ENCODE measurements at places on chromosomes 13 and 19.

- DNase-seq = no peak
These were observed 77.4 kb upstream of the NBEA start for GRCh38 chr13:34864671-34865070.

DNA sequence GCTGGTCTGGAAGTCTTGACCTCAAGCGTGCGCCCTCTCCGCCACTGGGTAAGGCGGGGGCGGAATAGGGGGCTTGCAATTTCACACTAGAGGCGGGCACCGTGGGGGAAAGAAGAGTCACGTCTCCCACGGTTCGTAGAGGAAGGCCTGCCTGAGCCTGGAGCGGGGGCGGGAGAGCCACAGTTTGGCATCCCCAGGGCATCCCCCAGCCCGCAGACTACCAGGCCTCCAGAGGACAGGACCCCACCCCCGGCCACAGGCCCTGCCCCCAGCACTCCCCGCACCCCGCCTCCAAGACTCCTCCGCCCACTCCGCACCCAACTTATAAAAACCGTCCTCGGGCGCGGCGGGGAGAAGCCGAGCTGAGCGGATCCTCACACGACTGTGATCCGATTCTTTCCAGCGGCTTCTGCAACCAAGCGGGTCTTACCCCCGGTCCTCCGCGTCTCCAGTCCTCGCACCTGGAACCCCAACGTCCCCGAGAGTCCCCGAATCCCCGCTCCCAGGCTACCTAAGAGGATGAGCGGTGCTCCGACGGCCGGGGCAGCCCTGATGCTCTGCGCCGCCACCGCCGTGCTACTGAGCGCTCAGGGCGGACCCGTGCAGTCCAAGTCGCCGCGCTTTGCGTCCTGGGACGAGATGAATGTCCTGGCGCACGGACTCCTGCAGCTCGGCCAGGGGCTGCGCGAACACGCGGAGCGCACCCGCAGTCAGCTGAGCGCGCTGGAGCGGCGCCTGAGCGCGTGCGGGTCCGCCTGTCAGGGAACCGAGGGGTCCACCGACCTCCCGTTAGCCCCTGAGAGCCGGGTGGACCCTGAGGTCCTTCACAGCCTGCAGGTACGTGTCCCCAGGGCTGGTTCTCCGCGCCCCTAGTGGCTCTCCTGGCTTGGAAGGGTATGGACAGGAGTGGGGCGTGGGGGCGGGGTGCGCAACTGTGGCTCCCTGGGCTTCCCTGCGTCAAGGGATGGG is at the start of gene ANGPTL4:
TSS of gene ANGPTL4 (plus strand) at position 353 of the 969 bp plus-strand sequence. CDS start at position 520, 167 bp downstream.
- peak; percentile 50 for DNase-seq

GRCh38 chr13:92315265-92315664 is 911.3 kb upstream of the GPC6 start:
- DNase-seq = no peak

DNA sequence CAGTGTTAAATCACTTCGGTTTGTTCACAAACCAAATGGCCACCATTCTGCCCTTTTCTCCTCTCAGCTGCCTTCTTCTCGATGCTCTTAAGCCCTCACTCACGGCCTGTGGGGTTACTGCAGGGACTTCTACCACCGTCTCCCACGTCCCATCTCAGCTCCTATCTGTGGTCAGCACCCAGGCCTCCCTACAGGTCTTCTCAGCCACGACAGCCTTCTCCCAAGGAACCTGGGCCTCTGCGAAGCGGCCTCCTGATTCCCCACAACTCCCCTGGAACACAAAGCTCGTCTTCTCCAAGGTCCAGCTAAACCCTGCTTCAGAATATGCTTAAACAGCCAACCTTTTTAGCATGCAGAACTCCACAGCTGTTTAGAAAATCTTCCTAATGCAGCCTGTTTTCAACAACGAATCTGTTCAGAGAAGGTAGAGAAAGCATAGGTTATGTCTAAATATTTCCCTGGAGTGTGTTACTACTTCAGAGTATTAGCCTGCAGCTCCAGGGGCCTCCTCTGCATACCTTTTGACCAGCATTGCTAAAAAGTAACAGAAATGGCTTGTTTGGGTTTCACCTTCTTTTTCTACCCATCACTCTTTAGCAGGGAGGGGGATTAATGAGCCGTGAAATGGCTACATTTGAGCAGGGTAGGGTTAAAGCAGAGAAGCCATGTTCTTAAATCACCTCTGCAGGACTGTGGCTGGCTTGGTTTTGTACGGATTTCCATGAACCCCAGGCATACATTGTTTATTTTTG is 104.0 kb downstream of the COL4A2 start:
- no peak for DNase-seq

- DNase-seq = no peak
These were observed 82.2 kb downstream of the MIPEP start for GRCh38 chr13:23806874-23807526.

- DNase-seq = no peak
These were observed 1.4 kb upstream of the ERFL start for GRCh38 chr19:41929536-41930071.

DNA sequence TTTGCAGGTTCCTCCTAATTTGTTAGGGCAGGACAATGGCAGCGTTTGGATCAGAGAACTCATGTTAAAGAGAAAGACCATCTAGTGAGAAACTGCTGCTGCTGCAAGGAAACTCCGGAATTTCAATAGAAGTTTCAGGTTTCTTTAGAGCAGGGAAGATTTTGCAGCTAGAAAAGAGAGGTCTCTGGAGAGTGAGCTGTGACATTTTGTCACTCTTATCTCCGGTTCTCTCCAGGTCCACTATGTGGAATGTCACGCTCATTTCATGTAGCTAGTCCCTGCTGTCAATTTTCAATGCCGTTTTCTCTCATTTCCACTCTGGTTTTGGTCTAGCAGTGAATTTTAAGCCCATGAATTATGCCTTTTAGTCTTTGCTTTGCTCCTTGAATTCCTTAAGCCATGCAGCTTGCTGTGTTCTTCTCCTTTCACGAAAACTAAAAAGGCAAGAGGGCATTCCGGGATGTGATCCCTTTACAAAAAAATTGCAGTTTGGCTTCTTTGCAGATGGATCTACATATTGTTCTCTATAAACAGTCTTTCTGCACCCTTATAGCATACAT is 46.7 kb upstream of the POSTN start:
- no peak for DNase-seq

Measured in hippocampal formation (tissue), 2 donors.